ENCODE measurements at places on chromosomes 7 and 10. TPM values are rescaled to one million over a fixed set of nuclear protein-coding genes. Genes with fewer than 3 reads are reported as not detected.

SFTPA1 gene
- total RNA-seq = not detected

ZNF467 gene
- 0.77 TPM for total RNA-seq

DKK1 gene
- 174 TPM for total RNA-seq

ADCYAP1R1 gene
- 0.19 TPM for total RNA-seq

OTUD1 gene
- total RNA-seq = 3.6 TPM

ADAP1 gene
- 4.4 TPM for total RNA-seq

CYP2W1 gene
- not detected for total RNA-seq

All from regular cardiac myocyte (primary cell).